ENCODE measurements at places on chromosomes 6 and 20.

GRCh38 chr20:35311409-35311808 lies 19.2 kb upstream of the FAM83C start:
- DNase-seq = peak; percentile 45

DNA sequence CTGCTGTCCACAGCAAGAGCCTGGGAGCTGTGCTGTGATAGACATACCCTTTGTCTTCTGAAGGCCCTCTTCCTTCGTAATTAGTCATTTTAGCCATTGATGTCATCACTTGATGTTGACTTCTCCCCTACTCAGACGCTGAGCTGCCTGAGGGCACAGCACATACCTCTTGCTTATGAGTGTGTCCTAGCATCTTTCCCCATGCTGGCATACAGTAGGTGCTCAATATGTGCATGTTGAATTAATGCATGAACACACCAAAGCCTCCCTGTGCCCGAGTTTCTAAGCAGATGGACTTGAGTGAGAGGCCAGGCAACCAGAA lies 35.8 kb upstream of the FAM83D start:
- no peak for DNase-seq

GRCh38 chr6:152636609-152637295 lies 410 bp downstream of the SYNE1 start:
- no peak for DNase-seq

GRCh38 chr6:43904311-43905123 lies 134.5 kb downstream of the VEGFA start:
- DNase-seq = no peak

DNA sequence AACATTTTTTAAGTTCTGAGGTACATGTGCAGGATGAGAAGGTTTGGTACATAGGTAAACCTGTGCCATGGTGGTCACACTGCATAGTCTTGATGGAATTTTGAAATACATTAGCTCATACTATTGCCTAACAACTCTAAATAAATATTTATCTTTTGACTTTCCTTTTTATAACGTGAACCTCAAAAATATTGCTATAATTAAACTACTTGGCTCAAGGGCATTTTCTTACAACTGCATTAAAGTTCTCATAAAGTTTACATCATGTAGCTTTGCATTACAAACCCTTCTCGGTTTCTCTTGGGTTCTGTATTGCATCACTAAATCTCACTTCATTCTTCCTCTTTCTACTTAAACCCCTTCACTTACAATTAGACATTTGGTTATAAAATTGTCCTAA lies 636.0 kb upstream of the PTCHD4 start:
- no peak for DNase-seq

DNA sequence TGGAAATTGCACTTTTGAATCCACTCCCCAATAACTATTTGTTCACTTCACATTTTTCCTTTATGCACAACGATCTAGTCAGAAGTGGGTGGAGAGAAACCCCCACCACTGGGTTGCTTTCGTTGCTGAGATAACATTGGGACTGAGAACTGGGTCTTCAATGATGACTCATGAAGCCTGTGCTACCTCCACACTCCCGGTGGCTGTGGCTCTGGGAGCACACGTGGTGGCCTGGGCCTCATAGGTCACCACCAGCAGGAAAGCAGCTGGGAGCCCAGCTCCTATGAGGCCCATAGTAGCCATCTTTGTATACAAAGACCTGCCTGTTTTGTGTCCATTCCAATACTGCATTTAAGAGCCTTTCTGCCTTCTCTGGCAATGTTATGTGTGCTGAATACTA lies 178.0 kb upstream of the SASH1 start:
- DNase-seq = no peak

- no peak for DNase-seq
Measured at GRCh38 chr20:4932061-4932460, 69.2 kb downstream of the SLC23A2 start.

GRCh38 chr6:83198486-83199172 lies 5.5 kb downstream of the RWDD2A start:
- no peak for DNase-seq

DNA sequence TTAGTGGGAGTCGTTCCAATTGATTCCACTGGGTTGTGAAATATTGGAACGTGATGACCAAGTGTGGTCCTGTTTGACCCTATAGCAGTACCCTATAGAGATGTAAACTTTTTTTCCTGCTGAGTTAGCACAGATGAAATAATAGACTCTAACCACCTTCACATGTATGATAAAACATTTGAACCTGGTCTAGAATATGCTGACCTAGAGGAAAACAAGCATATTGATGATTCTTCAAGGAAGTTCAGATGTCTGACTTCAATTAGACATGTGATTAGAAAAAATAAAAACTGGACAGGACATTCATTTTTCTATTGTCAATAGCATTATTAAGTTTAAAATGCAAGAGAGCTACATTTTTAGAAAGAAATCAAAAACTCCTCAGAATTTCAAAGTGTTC lies 402.1 kb downstream of the ARHGAP18 start:
- no peak for DNase-seq

DNA sequence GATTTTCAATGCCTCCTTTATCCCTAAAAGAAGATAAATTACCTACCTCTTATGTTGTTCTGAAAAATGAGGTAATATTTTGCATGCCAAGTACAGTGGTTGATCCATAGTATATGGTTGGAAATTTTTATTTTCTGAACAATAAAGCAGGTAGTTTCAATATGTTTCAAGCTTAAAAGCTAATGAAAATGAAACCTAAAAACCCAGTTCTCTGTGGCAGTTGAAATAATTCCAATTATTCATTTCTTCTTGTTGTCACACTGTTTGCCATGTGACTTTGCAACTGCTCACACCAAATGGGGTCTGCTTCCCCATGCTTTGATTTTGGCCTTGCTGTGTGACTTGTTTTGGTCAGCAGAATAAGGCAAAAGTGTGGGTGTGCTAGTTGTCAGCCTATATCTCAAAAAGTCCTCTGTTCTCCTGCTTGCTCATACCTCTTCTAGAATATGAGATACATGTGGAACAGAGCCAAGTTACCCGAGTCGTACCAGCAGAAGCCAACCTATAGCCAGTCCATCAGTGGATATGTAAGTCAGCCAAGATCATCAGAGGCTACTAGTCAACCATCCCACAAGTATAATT lies 197.2 kb upstream of the THEMIS start:
- no peak for DNase-seq

GRCh38 chr6:156699017-156699421 lies 78.2 kb upstream of the ARID1B start:
- DNase-seq = no peak

- no peak for DNase-seq
Measured at GRCh38 chr6:5205877-5206850, 54.6 kb downstream of the LYRM4 start.

DNA sequence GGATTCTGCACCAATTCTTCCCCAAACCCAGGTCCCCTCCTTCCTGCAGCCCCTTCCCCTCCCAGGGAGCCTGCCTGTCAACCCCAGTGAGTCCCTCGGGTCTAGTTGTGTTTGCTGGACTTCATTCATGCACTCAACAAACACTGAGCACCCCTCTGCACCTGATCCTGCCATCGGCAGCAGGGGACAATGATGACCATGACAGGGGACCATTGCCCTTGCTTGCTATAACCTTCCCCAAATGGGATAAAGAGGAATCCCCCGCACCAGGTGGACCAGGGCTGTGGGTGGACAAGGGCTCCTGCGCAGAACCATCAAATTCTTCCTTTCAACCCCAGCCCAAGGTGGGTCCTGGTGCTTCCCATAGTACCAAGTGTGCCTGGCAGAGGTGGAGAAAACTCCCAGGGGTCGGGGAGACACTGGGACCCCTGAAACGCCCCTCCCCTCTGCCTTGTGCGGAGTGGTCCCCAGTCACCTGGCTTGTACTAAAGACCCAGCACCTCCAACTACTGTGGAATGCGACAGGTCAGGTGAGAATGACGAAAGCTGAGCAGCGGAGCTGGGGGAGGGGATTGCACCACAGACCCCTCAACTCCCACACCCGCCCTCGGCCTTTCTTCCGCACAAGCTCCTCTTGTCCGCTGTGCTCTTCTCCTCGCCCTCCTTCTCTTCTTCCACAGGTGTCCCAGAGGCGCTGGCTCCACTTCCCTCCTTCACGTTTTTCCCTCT lies 119.9 kb upstream of the ZNF217 start:
- no peak for DNase-seq

DNA sequence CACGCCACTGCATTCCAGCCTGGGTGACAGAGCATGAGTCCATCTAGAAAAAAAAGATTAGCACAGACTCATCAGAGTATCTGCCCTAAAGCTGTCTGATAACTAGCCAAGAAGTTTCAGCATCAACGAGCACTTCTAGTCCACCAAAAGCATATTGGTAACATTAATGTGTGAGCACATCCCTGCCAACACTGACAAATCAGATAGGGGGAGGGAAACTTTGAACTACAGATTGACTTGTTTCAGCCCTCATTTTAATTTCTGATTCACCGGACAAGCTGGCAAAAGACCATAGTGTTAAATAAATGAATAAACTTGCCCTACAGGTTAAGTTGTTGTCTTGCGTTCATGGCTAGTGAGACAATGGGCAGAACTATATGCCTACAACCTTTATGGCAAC lies 7.7 kb upstream of the SEC63 start:
- DNase-seq = no peak

DNA sequence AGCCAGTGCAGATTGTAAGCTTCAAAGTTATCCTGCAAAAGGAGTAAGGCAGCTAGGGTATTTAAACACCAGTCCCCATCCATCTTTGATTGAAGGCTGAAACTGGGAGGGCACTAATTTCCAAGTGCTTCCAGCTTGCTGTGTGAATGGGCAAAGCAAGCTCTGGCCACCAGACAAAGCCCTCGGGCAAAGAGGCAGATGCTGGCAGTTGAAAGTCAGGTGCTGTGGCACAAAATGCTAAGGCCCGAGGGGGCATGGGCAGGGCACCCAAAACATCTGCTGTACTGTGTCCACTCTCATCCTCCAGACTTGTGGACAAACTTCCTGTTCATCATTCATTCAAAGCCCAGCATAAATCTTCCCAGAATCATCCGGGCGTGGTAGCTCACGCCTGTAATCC lies 62.9 kb downstream of the TRMT6 start:
- DNase-seq = no peak

DNA sequence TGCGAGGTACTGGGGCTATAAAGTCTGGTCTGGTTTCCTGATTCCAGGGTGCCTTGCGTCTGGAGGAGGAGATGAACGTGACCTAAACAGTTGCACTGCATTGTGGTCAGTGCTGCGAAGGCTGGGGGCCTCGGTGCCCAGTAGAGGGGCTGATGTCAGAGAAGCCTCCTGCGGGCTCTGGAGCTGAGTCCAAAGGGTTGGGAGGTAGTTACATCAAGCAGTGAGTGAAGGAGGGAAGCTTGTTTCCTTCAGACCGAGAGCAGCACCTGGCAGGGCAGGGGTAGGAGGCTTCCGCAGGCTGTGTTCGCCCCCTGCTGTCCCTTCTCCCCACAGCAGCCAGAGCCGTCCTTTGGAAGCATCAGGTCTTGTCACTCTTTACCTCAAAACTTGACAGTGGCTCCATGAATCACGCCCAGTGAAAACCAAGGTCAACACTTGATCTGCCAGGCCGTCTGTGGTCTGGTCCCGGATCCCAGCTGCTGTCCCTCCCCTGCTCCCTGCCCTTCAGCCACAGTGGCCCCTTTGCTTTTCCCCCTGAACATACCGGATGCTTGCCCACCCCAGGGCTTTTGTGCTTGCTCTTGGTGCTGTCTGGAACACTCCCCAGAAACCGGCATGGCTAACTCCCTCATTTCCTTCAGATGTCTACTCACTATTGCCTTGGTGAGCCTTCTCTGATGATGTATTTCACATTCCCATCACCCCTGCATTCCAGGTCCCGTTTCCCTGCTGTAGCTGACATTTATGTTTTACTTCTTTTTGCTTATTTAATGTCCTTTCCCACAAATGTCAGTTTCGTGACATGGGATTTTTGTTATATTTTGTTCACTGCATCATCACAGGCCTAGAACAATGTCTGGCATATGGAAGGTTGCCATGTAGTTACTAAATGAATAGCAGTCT lies 7.0 kb downstream of the DYNLRB1 start:
- DNase-seq = no peak

DNA sequence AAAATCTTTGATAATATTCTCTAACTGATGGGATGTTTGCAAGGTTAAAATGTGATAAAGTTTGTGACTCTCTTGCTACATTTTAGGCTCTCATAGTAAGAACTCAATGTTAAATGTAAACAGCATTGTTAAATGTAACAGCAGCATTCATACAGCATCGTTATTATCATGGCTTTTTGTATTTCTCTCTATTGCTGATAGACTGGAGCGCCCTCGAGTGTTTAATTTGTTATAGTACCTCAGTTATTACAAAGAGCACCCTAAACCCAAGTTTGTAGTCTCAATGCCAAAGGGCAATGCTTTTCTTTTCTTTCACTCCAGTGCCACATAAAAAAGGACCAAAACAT lies 14.9 kb upstream of the TTPAL start:
- no peak for DNase-seq

DNA sequence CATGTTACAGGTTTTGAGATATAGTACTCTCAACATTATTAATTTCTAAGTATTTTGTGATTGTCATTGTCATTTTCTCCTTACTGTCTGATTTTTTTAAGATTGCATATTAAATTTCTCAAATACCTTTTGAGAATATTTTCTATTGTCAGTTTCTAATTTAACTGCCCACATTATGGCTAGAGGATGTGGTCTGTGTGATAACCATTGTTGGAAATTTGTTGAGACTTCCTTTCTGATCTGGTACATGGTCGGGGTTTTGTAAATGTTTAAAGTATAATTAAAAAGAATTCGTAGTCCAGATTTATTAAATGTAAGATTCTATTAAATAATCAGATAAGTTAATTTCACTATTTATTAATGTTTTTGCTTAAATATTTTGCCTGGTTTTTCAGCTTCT lies 60.1 kb downstream of the SLX4IP start:
- no peak for DNase-seq

GRCh38 chr6:75296811-75297779 lies 12.5 kb upstream of the TMEM30A start:
- no peak for DNase-seq

GRCh38 chr6:28764014-28764723 lies 159.6 kb downstream of the TRIM27 start:
- no peak for DNase-seq

- DNase-seq = no peak
Measured at GRCh38 chr6:165968408-165968807, 199.2 kb downstream of the TBXT start.

DNA sequence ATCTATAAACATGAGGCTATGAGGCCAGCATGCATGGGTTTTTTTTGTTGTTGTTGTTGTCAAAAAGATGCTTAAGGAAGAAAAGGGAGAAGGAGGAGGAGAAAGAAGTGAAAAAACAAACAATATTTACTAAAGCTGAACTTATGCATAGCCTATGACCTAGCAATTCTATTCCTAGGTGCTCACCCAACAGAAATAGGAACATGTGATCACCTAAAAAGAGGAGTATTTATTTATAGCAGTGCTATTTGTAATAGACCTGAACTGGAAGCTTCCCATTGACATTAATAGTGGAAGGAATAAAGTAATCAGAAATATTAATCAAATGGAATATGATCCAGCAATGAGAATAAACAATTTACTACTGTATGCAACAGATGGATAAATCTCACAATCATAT lies 156.5 kb upstream of the OLIG3 start:
- no peak for DNase-seq

- DNase-seq = no peak
Measured at GRCh38 chr6:169266746-169267591, 13.3 kb upstream of the THBS2 start.

- no peak for DNase-seq
Measured at GRCh38 chr6:80174900-80175572, 68.6 kb downstream of the BCKDHB start.

GRCh38 chr6:117399924-117400323 lies 25.8 kb downstream of the ROS1 start:
- DNase-seq = no peak

GRCh38 chr6:126464245-126464644 lies 124.3 kb downstream of the CENPW start:
- DNase-seq = no peak
